Stimulated activated CD8-positive, alpha-beta memory T cell treated with anti-CD3 and anti-CD28 coated beads, Interleukin-4, amount 100 ng/mL, for 4 hours (primary cell): ENCODE measurements at places on chromosomes 3 and 15.

- DNase-seq = no peak
Observed at GRCh38 chr3:101270149-101270548, 50.2 kb downstream of the IMPG2 start.

GRCh38 chr15:66879531-66880368 is 177.7 kb downstream of the SMAD6 start:
- DNase-seq = no peak

GRCh38 chr3:195270079-195270816 is 711 bp downstream of the XXYLT1 start:
- no peak for DNase-seq

DNA sequence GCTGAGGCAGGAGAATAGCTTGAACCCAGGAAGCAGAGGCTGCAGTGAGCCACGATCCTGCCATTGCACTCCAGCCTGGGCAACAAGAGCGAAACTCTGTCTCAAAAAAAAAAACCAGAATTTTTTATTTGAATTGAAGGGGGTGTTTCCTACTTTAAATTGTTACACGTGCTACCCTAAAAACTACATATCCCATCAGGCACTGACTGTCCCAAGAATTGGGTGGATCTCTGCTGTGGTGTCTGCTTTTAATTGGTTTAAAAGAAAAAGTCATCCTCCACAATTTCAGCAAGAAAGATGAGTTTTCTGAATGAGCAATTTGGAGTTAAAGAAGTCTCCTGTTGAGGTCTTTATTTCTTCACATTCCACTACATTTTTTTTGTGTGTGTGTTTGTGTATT is 2.1 kb downstream of the PDIA3 start:
- no peak for DNase-seq

DNA sequence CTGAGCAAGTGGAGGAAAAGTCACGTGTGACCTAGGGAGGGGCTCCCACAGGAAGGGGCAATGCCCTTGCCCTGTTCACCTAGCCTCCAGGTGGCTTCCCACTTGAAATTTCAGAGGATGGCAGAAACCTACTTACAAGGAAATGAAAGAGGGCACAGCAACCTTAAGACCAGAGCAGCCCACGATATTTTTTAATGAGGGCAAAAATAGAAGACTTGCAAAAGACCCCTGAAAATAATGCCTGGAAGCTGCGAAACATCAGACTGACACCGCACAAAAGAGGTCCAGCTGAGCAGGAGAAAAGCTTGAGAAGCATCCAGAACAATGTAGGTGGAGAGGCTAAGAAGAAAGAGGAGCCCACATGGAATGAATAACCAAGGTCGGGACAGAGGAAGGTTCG is 66.1 kb downstream of the KLF15 start:
- DNase-seq = no peak

GRCh38 chr15:57184502-57184901 is 191.8 kb upstream of the CGNL1 start:
- no peak for DNase-seq

DNA sequence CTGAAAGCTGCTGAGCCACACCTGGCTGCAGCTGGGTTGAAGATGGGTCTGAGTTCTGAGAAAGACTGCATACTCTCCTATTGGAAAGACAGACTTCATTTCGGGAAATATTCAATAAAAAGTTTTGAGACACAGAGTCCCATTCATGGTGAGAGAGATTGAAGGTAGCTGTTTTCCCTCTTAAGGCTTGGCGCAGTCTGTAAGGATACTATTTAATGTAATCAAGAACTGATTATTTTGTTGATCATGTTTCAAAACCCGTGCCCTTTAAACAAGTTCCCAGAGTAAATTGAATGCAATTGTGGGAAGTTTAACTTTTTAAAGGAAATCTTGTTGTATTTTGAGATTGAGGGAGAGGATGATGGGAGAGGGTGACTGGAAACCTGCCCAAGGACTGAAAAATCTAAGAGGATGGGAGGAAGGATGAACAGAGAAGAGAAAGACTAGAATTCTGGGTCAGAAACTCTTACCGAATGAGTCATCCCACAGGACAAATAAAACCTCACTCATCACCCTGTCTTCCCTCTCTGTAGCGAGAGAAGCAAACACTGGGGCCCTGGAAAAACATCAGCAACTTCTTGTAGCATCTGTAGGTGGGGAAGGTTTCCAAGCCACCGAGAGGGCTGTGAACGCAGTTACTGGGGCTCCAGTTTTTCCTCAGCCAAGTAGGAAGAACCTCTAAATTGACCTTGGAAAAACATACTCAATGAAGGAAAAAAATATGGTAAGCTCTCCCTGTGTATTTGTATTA is 193.2 kb upstream of the TPRG1 start:
- no peak for DNase-seq

GRCh38 chr3:73542136-73542535 is 82.6 kb downstream of the PDZRN3 start:
- DNase-seq = no peak

DNA sequence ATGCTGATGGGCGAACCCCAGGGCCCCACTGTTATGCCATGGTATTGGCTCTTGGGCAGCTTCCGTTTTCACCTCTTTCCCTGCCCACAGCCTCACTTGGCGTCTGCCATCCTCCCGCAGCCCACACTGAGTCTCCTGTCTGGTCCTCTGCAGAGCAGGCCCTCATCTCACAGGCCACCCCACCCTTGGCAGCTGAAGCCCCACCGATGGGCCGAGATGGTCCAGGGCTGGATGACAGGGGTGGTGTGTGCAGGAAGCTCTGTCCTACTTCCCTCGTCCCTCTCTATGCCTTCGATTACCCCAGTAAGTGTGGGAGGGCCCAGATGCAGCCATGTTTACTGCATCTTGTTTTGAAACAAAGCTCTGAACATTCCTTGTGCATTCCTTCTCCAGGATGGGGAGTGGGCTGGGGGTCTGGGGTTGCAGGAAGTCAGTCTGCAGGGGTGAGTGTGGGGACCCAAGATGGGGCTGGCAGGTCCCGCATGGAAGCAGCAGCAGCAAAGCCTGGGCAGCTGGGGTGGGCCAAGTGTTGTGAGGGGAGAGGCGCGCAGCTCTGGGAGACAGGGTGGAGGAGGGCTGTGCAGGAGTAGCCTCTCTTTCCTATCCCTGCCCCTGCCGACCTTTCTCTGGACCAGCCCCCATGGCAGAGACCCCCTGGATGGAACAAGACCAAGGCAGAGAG is 20.9 kb downstream of the TBC1D21 start:
- DNase-seq = no peak

GRCh38 chr3:110494728-110495127 is 576.9 kb upstream of the NECTIN3 start:
- no peak for DNase-seq

DNA sequence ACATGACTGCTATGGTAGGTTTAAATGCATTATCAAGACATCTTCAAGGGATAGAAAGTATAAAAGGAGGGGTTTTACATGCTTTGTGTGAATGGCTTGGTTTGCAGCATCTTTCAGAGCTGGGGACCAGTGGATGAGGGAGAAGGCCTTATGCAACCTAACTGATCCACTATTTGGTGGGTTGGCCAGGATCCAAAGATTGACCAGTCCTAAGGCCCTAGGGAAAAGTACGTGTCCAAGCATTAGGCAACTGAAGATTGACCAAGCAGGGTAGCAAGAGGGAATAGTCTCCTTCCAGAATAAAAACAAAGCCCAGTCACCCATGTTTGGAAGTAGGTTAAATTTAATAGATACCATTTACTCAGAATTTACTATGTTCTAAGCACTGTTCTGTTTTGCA is 509.3 kb downstream of the EPHB1 start:
- DNase-seq = no peak

GRCh38 chr3:183306798-183307671 is 54.0 kb downstream of the B3GNT5 start:
- peak; percentile 35 for DNase-seq

- no peak for DNase-seq
Observed at GRCh38 chr15:95944193-95944592, 386.3 kb upstream of the NR2F2 start.
